Activated CD4-positive, alpha-beta T cell treated with anti-CD3 and anti-CD28 coated beads, Interleukin-2, amount 50 U/mL, for 4 hours (primary cell): ENCODE measurements at places on chromosomes 11 and 22.

GRCh38 chr11:130725421-130726233, 190.7 kb downstream of the SNX19 start:
- DNase-seq, result no peak

- no peak for DNase-seq
Measured at GRCh38 chr11:9600644-9601036, 27.2 kb downstream of the WEE1 start.

DNA sequence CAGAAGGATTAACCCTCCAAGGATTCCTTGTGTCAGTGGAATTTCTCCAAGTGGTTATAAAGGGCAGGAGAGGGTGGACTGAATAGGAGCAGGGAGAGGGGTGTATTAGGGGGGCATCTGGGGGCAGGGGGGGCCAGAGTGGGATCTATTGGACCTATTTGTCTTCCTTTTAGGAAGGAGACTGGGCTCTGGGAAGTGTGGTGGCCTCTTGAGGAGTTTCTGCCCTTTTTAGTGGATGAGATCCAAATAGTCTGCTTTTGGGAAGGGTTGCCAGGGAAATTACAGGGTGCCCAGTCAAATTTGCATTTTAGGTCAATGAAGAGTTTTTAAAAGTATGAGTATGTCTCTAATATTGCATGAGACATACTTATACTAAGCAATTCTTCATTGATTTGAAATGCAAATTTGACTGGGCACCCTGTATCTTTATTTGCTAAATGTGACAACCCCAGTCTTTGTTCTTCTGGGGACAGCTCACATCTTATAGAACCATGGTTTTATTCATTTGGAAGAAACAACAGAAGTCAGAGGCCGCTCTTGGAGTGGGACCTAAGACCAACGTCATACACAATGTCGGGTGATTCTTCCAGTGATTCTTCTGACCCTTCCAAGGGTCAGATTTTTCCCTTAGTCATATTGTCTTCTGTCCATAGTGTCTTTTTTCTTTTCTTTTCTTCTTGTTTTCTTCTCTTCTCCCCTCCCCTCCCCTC, 429 bp upstream of the SLC22A6 start:
- DNase-seq, result no peak

DNA sequence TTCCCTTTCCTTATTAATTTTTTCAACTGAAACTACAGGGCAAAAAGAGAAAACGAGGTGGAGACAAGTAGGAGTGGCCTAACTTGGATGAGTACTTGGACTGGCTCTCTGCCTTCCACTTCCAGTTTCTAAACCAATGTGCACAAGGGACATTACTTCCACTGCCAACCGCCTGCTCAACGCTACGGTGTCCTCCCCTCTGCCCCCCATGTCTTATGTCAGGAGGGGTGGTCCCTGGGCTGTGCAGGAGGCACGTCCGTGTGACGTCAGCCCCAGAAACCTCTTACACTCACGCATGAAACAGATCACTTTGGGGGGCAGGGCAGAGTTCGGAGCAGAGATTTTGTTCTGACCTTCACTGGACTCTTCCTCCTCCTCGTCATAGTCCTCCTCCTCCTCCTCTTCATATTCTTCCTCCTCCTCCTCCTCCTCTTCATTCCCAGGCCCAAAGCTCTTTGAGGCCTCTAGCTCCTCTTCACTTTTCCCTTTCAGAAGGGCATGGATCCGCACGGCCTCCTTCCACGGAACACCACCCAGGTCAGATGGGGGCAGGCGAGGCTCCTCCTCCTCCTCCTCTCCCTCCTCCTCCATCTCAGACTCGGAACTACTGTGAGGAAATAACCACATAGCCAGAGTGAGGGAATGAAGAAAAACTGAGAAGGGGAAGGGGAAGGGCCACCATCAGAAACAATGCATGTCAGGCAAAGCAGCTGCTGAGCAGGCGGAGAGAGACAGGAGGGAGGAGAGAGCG, 57.4 kb upstream of the BID start:
- DNase-seq, result no peak

DNA sequence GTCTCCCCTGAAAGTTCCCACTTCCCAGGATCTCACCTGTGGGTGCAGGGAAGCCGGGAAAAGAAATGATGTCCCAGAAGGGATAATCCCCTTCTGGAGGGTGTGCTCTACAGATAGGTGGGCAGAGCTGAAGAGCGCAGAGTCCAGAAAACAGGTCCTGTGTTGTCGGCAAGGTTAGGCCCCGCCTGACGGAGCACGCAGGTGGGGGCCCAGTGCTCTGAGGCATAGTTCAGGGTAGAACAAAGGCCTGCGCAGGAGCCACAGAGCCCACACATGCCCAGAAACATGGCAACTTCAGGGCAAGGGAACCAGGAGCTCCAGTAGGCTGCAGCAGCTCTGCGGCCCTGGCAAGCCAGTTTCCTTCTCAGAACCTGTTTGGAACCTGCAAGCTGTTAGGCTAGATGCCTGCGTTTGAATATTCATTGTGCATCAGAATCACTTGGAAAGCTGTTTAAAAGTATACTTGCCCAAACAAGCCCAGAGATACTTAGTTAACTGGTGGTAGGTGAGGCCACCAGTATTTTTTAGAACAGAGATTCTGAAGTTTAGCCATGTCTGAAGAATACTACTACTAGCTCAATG, 386.6 kb downstream of the BUD13 start:
- no peak for DNase-seq

- no peak for DNase-seq
Measured at GRCh38 chr11:61004761-61005181, 33.3 kb downstream of the CD6 start.

GRCh38 chr11:2166091-2166851, 5.3 kb upstream of the INS start:
- DNase-seq, result peak; percentile 19

DNA sequence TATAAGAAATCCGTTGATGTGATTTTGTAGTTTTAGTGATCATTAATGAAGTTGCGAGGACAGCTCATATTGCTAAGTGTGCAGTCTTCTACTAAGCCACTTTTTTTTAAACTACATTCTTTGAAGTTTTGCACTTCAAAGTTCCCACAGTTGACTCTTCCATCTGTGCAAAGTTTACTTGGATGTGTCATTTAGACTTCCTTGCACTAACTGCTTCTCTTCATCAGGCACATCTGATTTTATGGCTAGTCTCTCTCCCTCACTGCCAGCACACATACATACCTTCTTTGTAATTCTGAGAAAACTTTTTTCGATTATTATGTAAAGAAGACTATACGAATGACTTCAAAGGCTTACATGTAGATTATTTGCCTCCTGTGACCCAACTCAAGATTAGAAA, 250.0 kb downstream of the DYNC2H1 start:
- no peak for DNase-seq

GRCh38 chr11:86097980-86098379, 29.1 kb upstream of the PICALM start:
- DNase-seq, result no peak

- no peak for DNase-seq
Measured at GRCh38 chr11:111312076-111312475, 13.7 kb downstream of the POU2AF3 start.

DNA sequence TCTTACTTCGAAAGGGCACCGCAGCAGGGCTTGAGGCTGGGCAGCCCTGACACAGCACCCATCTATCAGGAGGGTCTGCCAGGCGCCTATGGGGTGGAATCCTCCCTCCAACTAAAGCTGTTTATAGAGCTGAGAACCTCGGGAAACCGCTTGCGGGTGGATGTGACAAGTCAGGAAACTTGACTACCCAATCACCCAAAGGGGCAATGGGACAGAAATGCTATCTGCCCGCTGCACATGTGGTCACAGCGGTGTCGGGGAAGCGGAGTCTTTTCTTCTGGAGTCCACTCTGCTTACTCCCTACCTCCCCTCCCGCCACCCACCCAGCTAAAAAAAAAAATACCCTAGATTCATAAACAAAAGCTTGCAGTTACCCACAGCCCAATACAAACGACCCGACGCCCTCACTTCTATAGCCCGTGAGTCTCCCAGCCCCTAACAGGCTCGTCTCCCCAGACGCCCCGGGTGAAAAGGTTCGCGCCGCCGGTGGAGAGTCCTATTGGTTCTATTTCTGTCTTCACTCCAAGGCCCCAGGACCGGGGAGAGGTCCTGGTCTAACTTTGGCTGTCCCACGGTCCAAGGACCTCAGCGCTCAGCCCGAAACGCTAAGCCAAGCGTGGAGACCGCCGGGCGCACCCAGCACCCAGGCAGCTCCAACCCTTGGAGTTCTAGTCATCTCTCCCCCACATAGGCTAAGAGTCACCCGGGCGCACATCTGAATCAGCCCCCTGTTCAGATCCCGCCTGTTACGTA, 1.4 kb downstream of the TRPC6 start:
- no peak for DNase-seq

DNA sequence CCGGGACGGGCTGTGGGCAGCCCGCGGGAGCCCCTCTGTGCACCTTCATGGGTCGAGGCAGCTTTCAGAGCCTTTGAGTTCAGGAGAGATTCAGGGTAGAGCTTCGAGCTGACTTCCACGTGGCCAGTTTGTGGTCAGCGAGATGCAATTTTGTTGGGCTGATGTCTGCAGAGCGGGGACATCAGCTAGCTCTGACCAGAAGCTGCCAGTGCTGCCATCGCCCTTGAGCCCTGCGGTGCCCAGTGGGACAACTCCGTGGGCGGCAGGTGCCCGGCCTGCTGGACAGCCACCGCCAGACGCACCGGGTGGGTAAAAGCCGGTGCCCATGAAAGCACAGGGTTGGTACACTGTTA, 719 bp downstream of the TALDO1 start:
- DNase-seq, result no peak

DNA sequence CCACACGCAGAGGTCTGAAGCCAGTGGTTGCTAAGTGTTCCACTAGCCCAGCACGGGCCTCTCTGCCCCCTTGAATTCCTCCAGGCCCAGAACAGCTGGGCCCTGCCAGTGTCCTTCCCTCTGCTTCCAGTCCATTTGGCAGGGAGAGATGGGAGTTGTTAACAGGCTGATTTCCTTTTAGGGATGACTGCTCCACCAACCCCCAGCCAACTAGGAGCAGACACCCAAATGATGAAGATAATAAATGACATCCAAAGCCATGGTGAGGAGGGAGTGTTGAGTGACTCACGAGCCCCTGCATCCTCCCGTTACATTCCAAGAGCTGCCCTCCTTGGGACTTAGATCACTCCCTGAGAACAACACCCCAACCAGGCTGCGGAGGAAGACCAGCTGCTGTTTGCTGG, 20.6 kb downstream of the PARVA start:
- DNase-seq, result no peak

DNA sequence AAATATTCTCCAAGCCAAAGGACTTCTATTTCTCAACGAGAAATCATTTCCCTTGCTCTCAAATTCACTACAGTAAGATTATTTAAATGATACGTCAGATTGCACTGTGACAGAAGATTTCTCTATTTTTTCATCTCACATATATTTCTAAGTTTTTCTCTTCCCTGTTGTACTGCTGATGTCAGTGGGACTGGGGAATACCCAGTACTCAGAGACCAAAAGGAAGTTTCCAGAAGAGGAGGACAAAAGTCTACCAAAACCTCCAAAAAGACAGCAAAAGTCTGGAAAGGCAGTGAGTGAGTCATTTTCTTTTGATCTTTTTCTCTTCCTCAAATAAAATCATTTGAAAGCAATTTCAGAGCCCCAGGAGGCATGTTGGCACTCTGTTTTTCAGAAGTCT, 149.8 kb upstream of the PITPNB start:
- DNase-seq, result no peak

GRCh38 chr11:111172321-111172862, 73.1 kb upstream of the POU2AF2 start:
- DNase-seq, result no peak

- peak; percentile 38 for DNase-seq
Measured at GRCh38 chr11:18721561-18722292, 4.3 kb downstream of the IGSF22 start.

GRCh38 chr11:118628861-118629549, 21.6 kb downstream of the PHLDB1 start:
- DNase-seq, result no peak

- DNase-seq, result no peak
Measured at GRCh38 chr11:15750535-15751308, 605.6 kb downstream of the SOX6 start.

GRCh38 chr11:8760896-8761295, 78.3 kb downstream of the RPL27A start:
- DNase-seq, result no peak

DNA sequence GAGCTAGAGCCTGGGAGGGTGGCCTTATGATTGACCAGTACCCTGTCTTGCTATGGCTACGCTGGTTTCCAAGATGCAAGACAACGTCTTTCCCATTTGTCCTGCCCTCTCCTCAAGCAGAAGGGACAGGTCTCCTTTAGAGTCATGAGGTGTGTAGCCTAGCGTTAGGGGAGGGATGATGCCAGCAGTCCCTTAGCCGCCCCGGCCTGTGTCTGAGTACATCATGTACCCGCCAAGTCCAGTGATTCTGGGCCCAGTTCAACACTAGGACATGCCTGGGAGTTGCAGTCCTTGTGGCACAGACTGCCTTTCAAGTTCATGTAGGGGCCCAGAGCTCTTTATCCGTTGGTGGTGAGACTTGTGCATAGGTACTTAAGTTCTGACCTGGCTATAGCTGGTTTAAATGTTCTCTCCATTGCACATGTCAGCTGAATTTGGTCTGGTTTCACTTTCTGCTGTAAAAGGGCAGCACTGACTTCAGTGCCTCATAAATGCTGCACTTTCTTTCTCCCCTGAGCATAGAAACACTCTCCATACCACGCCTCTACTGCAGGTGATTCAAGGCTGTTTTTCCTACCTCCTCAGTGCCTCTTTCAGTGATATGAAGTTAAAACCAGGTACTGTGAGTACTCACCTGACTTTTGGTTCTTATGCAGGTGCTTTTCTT, 151.1 kb downstream of the METTL15 start:
- DNase-seq, result no peak

DNA sequence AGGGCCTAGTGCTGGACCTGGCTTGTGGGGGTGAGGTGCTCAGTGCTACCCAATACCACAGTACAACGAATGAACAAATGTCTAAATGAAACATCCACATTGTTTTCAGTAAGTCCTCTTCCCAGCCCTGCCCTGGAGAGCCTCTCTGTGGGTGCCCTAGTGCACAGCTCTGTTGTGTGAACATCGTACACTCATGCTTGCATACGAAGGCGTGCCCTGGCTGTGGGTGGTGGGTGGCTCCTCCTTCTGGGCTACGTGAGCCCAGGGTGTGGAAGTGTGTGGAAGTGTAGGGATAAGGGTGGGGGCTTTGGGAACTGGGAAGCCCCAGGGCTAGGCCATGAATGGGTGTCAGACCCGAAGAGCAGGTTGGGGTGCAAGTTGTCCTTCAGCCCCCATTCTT, 592 bp upstream of the NLRX1 start:
- no peak for DNase-seq

GRCh38 chr22:22843848-22844247, 43.8 kb upstream of the IGLL5 start:
- no peak for DNase-seq

DNA sequence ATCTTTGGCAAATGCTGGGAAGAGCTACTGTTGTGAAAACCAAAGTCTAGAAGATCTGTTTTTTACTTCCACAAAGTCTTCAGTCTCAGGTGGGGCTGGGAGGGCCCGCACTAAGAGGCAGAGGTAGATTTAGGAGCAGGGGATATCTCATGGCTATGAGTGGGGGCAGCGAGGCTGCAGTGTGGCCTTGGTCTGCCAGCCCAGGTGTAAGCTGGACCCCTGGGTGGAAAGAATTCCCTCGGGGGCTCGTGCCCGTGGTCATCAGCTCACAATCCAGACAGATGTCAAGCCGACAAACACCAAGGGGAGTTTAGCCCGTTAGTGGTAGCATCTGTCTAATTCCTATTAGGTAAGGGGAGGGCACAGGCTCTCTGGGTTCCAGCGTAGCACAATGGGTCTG, 9.0 kb downstream of the PKNOX2 start:
- no peak for DNase-seq
